ENCODE measurements at places on chromosomes 5 and 9. TPM values are rescaled to one million over a fixed set of nuclear protein-coding genes. Genes with fewer than 3 reads are reported as not detected.

GRCh38 chr9:110198357-110198756 is 9.6 kb downstream of the C9orf152 start:
- no peak for DNase-seq

DNA sequence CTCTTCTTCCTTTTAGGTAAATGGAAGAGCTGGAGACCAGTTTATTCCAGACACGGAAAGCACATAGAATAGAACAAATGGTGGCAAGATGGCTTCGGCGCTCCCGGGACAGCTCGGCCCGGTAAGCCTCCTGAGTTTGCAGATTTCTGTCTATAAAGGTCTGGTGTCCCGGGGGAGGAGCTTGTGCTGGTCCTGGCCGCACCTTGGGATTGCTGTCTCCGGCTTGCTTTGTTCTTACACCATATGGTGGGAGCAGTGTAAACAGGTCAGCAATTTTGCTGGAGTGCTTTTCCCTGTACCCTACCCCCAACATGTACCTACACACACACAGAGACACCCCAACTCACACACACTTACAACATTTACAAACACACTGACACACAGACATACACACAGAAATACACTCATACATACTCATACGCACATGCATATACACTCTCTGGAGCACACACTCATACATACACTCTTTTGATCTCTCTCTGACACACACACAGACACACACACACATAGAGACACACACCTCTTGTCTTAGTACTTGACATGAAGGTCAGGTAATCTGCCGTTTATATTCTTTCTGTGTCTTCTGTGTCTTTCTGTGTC is 42.0 kb downstream of the FRMPD1 start:
- DNase-seq = no peak

TMEM215 gene
- total RNA-seq = not detected

DNA sequence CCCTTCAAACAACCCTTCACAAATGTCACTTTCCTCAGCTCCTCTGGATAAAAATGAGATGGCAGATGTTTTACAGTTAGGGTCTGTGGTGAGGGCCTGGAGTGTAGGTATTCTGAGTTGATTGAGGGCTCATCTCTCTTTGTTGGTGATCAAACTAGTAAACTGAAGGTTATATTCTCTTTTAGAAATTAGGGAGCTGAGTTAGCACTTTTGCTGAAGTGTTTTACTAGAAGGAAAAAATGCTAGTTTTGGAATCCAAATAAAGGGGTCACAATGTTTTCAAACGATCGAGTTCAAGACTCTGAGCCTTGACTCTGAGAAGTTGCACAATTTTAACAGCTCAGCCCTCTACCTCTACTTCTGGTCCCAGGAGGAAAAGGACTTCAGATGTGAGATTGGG is 23.4 kb downstream of the RHOBTB3 start:
- DNase-seq = no peak

CA9 gene
- total RNA-seq = 0.27 TPM

- DNase-seq = no peak
Observed at GRCh38 chr5:59276917-59277372, 616.6 kb downstream of the PDE4D start.

DNA sequence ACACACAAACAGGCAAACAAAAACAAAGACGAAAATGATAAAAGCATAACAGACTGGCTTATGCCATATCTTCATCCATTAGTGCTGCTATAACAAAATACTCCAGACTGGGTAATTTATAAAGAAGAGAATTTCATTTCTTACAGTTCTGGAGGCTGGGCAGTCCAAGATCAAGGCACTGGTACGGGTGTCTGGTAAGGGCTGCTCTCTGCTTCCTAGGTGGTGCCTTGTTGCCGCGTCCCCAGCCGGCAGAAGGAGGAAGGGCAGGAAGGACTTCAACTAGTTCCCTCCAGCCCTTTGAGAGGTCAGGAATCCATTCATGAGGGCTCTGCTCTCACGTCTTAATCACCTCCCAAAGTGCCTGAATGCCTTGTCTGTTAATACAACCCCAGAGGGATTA is 122.6 kb downstream of the BOD1 start:
- DNase-seq = no peak
